ENCODE measurements at places on chromosomes 5 and 9.
A peak's percentile ranks its signal among the peaks of the same experiment; 100 is the strongest.

DNA sequence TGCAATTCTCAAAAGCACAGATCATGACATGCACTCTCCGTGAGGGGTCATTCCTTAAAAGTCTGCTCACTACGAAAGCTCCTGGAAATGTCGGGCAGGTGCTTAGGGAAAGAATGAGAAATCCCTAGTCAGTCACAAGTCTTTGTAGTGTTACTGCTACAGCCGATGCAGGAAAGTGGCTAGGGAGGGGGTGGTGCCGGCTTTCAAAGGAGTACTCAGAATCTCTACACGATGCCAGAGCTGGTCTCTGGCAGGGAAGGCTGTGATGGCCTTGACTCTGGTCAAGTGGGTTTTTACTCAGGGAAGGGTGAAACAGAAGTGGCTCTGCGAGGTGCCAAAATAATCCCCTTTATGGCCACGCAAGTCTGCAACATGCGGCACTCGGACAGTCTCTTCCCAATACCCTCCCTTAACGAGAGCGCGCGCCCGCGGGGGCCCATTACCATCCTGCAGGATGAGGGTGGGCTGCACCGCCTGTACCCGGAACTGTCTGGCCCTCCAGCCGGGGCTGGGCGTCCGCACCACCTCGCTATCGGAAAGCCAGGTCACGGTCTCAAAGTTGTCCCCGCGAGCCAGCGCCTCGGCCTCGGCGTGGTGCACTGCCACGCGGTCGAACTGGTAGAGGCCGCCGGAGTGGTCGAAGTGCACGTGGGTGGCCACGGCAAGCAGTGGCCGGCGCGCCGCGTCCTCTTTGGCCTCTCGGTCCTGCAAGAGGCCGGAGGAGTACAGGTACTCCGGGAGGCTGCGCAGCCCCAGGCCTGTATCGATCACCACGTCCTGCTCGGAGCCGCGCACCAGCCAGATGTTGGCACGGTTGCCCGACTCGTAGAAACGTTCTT is 956 bp downstream of the MBLAC2 start:
- peaks cover 10% of the 10 kb centered on the region for H3K4me1 ChIP-seq
- peak overlapping the region; percentile 65 for H3K27ac ChIP-seq
- H3K27me3 ChIP-seq = no peaks in the 10 kb centered on the region
- H3K4me3 ChIP-seq = peak overlapping the region; percentile 74

- no peaks in the 10 kb centered on the region for H3K36me3 ChIP-seq
- H3K4me3 ChIP-seq = no peak overlapping the region
- no peaks in the 10 kb centered on the region for H3K27me3 ChIP-seq
- DNase-seq = no peak
- H3K4me1 ChIP-seq = peaks cover 8% of the 10 kb centered on the region
These were observed 33.4 kb upstream of the TTC1 start for GRCh38 chr5:159975462-159976019.

DNA sequence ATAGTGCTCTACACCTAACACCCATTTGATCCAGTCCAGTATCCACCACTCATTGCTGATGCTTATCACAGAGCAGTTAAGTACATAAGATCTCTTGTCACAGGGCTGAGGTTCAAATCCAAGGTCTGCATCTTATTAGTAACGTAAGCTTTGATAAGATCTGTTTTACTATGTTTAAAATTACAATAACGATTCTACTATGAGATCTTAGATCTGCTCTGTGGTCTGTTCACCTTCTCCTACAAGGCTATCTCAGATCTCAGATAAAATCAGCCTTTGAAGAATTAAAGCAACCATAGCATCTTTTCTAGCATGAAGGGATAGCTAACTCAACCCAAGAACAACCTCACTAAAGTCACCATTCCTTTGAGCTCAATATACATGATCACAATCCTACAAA is 431.0 kb upstream of the RORB start:
- no peaks in the 10 kb centered on the region for H3K4me1 ChIP-seq
- H3K27me3 ChIP-seq = no peaks in the 10 kb centered on the region
- no peak overlapping the region for H3K4me3 ChIP-seq
- H3K36me3 ChIP-seq = no peaks in the 10 kb centered on the region
- no peak for DNase-seq
- H3K27ac ChIP-seq = no peak overlapping the region

GRCh38 chr5:169686137-169686536 is 49.1 kb downstream of the DOCK2 start:
- no peaks in the 10 kb centered on the region for H3K27me3 ChIP-seq
- no peaks in the 10 kb centered on the region for H3K4me1 ChIP-seq
- H3K4me3 ChIP-seq = no peak overlapping the region
- H3K27ac ChIP-seq = no peak overlapping the region
- no peaks in the 10 kb centered on the region for H3K36me3 ChIP-seq

- H3K4me1 ChIP-seq = no peaks in the 10 kb centered on the region
- no peaks in the 10 kb centered on the region for H3K36me3 ChIP-seq
- no peak overlapping the region for H3K27ac ChIP-seq
- DNase-seq = no peak
- H3K27me3 ChIP-seq = no peaks in the 10 kb centered on the region
- no peak overlapping the region for H3K4me3 ChIP-seq
These were observed 421.7 kb downstream of the CDH12 start for GRCh38 chr5:22431406-22431805.

- H3K36me3 ChIP-seq = no peaks in the 10 kb centered on the region
- H3K4me3 ChIP-seq = no peak overlapping the region
- H3K4me1 ChIP-seq = no peaks in the 10 kb centered on the region
- no peaks in the 10 kb centered on the region for H3K27me3 ChIP-seq
- H3K27ac ChIP-seq = no peak overlapping the region
- DNase-seq = no peak
These were observed 730.4 kb upstream of the MEF2C start for GRCh38 chr5:89613222-89613956.

- peaks cover 49% of the 10 kb centered on the region for H3K27me3 ChIP-seq
- no peak for DNase-seq
- no peaks in the 10 kb centered on the region for H3K4me1 ChIP-seq
- no peaks in the 10 kb centered on the region for H3K36me3 ChIP-seq
These were observed 265.0 kb upstream of the IRX4 start for GRCh38 chr5:2147504-2148311.

DNA sequence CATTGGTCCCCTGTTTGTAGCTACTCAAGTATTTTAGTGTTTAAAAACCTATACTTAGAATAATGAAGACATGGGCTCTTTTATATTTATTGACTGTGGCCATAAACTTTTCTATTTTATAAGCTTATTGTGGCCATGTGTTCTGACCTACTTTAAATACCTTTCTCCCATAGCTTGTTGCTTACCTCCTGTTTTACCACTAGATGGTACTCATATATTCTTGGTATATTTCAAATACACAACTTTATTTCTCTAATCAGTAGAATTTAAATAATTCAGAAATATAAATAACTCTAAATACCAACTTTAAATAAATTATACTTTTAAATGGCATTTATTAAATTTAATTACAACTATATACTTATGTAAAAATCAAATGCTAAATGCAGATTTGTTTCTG is 498.0 kb downstream of the PRDM9 start:
- H3K4me3 ChIP-seq = no peak overlapping the region
- H3K27me3 ChIP-seq = no peaks in the 10 kb centered on the region
- no peaks in the 10 kb centered on the region for H3K36me3 ChIP-seq
- H3K4me1 ChIP-seq = no peaks in the 10 kb centered on the region
- H3K27ac ChIP-seq = no peak overlapping the region

DNA sequence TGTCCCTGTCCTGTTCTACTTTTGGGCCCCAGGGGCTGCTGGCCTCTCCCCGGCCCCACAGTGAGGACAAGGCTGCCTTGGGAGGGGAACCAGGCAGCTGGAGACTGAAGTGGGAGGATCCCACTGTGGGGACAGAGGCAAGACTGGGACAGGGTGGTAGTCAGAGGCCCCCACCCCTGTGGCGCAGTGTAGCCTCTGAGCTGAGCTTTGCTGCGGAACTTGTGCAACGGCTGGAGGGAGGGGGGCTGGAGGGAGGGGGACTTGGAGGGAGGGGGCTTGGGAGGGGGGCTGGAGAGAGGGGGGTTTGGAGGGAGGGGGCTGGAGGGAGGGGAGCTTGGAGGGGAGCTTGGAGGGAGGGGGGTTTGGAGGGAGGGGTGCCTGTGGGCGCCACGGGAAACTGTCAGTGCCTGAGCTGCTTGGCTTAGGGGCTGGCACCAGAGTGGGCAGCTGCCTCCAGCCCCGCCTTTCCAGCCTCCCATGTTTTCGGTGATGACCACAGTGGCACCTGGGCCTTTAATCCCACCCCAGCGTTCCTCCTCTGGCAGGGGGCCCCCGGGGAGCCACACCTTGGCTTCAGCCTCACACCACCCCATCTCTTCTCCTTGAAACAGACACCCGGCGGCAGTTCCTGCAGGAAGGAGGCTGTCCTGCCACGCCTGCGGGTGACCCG is 2.3 kb upstream of the FUT7 start:
- no peak for DNase-seq
- H3K27me3 ChIP-seq = peaks cover 8% of the 10 kb centered on the region
- no peak overlapping the region for H3K27ac ChIP-seq
- H3K4me1 ChIP-seq = peaks cover 21% of the 10 kb centered on the region

GRCh38 chr5:132800545-132800944 is 12.6 kb upstream of the SOWAHA start:
- H3K4me3 ChIP-seq = no peak overlapping the region
- H3K4me1 ChIP-seq = no peaks in the 10 kb centered on the region
- no peaks in the 10 kb centered on the region for H3K36me3 ChIP-seq
- peaks cover 12% of the 10 kb centered on the region for H3K27me3 ChIP-seq

- H3K36me3 ChIP-seq = no peaks in the 10 kb centered on the region
- H3K27ac ChIP-seq = no peak overlapping the region
- no peak overlapping the region for H3K4me3 ChIP-seq
- no peak for DNase-seq
- no peaks in the 10 kb centered on the region for H3K27me3 ChIP-seq
These were observed 711.0 kb upstream of the CTNND2 start for GRCh38 chr5:12615141-12615820.

All from esophagus muscularis mucosa (tissue), 4 donors.